ENCODE measurements at places on chromosomes 4 and X.

GRCh38 chr4:10656988-10657387 lies 27.6 kb downstream of the CLNK start:
- DNase-seq: no peak

- no peak for DNase-seq
Measured at GRCh38 chrX:2185341-2186082, 315.3 kb downstream of the DHRSX start.

- no peak for DNase-seq
Measured at GRCh38 chrX:123185721-123186120, 1.6 kb downstream of the GRIA3 start.

DNA sequence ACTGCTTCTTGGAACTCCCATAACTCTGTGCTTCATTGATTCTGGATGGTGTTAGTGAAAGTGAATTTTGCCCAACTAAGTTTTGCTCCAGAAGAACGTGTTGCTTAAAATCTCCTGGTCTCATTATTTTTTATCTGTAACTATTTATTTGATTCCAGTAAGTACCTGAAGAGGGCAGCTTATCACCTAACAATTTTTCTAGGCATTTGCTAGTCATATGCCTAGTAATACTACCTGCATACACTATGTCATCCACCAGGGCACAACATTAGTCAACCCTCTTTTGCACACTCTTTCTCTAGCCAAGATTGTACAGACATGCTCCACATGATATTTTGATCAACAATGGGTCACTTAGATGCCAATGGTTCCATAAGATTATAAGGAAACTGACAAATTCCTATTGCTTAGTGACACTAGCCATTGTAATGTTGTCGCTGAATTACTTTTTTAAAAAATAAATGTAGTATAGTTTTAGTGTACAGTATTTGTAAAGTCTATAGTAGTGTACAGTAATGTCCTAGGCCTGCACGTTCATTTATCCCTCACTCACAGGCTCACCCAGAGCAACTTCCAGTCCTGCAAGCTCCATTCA lies 499.9 kb upstream of the AADAT start:
- DNase-seq: no peak

DNA sequence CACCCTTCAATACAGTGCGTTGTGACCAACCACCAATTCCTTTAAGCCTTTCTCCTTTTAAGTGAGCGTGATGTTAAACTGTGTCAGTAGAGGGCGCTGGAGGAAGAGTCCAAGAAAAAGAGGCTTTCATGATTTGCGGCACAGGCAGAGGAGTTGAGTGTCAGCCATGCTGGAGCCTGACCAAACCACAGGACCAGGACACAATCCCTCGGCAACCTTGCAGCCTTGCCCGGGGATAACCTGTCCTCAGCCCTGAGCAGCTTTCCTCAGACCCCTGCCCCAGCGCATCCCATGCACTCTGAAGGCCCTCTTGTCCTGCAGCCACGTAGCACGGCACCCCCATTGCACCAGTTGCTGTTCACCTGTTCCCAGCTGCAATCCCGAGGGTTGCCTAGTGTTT lies 53.5 kb upstream of the SMIM31 start:
- no peak for DNase-seq

DNA sequence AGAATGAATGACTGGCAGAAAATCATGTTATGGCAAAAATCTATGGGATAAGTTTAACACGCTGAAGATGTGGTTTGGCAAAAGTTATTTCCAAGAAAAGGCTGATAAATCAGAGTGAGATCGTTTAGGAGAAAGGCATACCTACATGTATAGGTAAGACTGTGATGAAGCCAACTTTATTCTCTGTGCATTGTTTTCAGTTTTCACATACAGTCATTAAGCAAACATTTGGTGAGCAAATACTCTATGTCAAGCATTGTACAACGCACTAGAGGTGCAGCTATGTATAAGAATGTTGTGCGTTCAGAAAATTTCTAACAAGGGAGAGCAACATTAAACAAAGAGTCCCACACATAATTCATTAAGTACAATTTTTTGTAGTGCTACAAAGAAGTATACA lies 121.7 kb downstream of the TEX13A start:
- no peak for DNase-seq

GRCh38 chr4:71867598-71867997 lies 83.7 kb upstream of the GC start:
- DNase-seq: no peak

GRCh38 chr4:150501983-150502382 lies 80.0 kb upstream of the MAB21L2 start:
- DNase-seq: no peak

- DNase-seq: no peak
Measured at GRCh38 chrX:3522101-3522650, 175.7 kb upstream of the MXRA5 start.

DNA sequence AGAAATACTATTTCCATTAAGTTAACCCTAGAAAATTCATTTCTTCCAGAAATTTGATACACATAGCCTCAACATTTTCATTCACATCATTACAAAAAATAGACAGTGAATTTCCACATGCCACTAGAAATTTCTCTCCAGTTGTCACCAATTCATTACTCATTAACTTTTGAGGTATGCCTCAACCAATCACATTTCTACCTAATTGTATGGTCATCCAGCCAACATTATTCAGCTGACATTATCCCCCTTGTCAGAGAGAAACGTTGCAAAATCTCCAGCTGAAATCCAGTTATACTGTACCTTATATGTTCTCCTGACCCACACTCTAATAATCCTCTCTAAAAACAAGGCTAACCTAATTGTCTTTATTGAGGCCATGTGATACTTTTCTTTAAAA lies 24.8 kb downstream of the FRYL start:
- no peak for DNase-seq

DNA sequence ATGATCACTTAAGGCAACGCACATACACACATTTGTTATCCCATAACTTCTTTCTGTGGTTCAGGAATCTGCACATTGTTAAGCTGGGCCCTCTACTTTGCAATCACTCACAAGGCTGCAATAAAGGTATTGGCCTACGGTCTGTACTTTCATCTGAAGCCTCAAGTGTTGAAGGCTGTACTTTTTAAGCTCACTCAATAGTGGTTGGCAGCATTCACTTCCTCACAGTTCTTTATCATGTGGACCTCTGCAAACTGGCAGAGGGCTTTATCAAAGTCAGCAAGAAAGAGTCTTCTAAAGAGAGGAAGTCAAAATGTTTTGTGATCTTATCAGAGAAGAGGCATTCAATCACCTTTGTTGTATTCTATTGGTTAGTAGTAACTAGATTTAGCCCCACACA lies 301.4 kb upstream of the EPHA5 start:
- DNase-seq: no peak

DNA sequence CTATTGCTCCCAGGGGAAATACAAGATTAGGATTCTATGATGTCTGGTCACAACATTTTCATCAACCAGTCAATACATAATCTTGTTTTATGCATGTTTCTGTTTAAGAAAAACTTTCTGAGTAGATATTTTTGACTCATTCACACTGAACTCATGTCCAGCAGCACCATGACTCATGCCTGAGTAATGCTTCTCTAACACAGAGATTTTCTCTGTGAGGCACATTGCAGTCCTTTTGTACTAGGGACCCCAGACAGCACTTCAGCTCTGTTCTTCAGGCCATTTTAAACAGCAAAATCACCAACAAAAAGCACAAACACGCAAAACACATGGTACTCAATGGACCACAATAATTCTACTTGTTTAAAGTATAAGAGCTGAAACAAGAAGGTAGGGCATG lies 83.6 kb downstream of the MXRA5 start:
- no peak for DNase-seq
